ENCODE measurements at places on chromosomes 2 and 18.

GRCh38 chr18:35407871-35408481 lies 30.8 kb upstream of the ZNF396 start:
- peak; percentile 76 for DNase-seq

- DNase-seq: no peak
These were observed 7.3 kb downstream of the IER3IP1 start for GRCh38 chr18:47168913-47169312.

DNA sequence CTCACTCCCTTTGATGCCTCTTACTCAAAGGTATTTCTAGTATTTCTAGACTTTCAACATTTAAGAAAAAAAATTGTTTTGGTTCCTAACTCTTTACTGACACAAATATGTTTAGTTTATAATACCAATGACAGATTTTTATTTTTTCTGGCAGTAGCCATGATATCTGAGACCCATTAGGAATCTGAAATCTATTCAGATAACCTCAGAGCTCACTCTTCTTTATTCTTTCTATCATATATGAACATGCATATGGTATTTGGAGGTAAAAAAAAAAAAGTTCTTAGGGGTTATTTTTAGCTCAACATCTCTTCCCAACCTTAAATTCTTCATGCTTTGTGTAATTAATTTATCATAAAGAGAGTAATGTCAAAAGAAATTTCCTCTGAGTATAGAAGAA lies 465.5 kb downstream of the CDH2 start:
- DNase-seq: no peak

DNA sequence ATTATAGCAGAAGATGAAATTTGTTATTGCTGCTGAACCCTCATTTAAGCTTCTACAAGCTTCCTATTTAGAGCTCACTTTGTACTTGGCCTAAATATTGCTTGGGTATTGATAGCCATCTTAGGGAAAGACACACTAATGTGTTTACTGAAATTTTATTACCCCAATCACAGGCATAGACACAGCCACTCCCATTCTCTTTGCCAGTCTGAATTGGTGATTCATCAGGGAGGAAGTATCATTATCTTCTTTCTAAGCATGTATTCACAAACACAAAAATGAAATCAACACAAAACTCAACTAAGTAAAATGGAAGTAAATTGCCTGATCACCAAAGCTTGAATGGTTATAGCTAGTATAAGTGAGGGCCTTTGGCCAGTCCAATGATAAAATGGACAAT lies 666.3 kb downstream of the TSN start:
- no peak for DNase-seq

DNA sequence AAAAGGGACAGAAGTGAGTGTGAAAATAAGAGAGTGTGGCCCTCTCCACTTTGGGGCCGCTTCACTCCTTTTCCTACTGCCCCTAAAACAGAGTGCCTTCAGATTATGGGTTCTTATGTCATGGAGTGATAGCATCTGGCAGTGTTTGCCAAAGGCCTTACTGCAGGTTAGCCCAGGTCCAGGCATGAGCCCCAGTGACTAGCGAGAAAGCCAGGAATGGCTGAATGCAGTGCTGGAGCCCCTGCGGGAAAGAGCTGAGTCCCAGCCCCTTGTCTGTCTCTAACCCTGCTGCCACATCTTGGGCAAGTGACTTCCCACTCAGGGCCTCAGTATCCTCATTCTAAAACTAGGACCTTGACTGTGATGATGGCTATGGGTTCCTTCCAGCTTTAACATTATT lies 6.0 kb downstream of the IGFBP5 start:
- DNase-seq: no peak

GRCh38 chr18:34977838-34978532 lies 63.2 kb upstream of the MAPRE2 start:
- DNase-seq: peak; percentile 39

DNA sequence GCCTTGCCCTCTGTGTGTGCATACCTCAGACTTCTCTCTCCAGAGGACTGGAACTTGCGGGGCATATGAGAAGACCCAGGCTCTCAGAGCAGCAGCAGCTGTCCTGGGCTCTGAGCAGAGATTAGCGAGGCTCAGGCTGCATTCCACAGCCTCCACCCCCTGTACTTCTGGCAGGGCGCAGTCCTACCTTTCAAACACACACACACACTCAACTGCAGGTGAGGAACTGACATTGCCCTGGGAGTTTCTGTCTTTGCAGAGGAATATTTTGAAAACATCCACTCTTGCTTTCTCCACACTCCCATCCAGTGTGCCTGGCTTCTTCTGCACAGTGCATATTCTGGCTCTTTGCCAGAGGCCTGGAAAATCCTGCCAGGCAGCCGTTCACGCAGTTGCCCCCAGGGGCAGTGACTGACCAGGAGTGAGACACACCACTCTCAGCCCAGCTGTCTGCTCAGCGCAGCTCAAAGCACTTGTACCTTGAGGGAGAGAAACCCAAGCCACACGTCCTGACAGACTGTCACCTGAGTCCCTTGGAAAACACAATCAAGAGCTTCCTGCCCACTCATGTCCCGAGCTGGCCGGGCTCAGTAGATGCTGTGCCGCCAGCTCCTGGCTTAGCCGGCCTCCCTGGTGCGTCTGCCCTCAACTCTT lies 460.8 kb downstream of the RNF144A start:
- DNase-seq: no peak

GRCh38 chr2:69685321-69686048 lies 41.9 kb upstream of the AAK1 start:
- DNase-seq: peak; percentile 58

GRCh38 chr2:161130354-161130753 lies 29.9 kb upstream of the TANK start:
- no peak for DNase-seq

GRCh38 chr2:73134471-73134870 lies 21.7 kb upstream of the RAB11FIP5 start:
- peak; percentile 57 for DNase-seq

DNA sequence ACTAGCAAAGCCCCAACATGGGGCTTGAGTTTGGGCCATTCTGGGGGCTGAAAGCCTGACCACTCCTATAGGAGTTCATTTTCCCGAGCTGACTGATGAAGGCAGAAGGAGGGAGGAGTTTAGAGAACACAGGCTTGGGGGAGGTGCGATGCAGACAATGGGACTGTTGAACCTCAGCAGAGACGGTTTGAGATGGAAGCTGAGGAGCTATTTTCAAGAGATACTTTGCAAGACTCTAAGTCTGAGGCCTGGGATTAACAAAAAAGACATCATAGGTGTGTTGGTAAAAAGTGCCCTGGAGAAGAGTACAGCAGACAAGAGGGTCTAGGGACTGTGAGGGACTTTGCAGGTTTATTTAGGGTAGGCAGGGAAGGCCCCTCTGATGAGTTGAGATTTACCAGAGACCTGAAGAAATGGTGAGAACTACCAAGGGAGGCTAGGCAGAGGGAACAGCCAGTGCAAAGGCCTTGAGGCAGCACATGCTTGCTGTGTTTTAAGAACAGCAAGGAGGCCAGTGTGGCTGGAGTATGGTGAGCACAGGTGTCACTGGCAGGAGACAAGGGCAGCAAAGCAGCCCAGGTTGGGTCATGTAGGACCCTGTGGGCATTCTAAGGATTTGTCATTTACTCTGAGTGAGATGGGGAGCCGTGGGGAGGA lies 31.6 kb downstream of the PCBP1 start:
- DNase-seq: no peak

GRCh38 chr2:37982147-37982582 lies 57.1 kb downstream of the RMDN2 start:
- peak; percentile 68 for DNase-seq

DNA sequence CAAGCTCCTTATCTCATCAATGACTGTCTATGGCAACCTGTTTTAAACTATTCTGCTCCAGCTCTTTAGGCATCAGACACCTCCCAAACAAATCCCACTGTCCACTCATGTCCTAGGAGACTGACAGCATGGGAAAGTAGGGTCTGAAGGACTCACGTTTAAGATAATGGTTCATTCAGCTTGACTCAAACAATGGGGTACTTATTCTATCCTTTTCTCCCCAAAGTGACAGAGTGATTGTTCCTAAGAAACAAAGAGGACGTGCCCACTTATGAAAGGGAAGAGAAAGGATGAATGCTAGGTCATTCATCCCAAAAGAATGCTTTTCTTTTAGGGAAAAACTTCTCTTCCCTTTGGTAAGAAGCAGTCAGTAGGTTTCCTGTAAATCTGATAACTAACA lies 41.9 kb downstream of the ALK start:
- no peak for DNase-seq

- DNase-seq: peak; percentile 65
These were observed 40.4 kb upstream of the MTIF2 start for GRCh38 chr2:55309446-55309845.

- DNase-seq: no peak
These were observed 822.9 kb downstream of the RNF144A start for GRCh38 chr2:7740114-7740513.

DNA sequence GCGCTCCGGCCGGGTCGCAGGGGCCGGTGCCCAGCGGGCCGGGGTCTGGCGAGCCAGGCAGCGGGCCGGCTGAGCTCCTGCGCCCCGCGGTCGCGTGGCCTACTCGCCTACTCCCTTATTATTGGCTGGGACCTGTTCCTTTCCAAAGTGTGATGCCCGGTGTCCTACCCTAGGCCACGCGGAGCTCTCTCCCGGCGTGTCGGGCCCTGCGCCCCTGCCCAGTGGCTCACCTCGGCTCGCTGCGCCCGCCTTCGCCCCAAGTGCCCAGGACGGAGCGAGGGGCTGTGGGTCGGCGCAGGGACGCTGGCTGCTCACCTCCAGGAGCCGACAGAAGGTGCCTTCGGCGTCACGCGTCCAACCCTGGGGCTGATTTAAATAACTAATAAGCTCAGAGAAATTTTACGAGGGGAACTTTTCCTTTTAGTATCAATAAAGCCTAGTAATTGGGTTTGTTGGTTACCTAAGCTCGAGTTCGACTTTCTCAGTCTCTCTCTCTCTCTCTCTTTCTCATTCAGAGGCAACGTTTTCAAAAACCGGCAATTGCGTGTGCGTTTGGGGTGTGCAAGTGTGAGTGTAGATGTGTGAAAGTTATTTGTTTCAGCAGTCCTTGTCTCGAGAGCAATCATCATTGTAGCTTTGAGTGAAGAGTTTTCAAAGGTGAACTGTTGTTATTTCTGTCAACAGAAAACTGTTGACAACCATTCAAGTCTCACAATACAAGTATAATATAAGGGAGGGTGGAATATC lies 7.0 kb upstream of the SATB2 start:
- DNase-seq: no peak

DNA sequence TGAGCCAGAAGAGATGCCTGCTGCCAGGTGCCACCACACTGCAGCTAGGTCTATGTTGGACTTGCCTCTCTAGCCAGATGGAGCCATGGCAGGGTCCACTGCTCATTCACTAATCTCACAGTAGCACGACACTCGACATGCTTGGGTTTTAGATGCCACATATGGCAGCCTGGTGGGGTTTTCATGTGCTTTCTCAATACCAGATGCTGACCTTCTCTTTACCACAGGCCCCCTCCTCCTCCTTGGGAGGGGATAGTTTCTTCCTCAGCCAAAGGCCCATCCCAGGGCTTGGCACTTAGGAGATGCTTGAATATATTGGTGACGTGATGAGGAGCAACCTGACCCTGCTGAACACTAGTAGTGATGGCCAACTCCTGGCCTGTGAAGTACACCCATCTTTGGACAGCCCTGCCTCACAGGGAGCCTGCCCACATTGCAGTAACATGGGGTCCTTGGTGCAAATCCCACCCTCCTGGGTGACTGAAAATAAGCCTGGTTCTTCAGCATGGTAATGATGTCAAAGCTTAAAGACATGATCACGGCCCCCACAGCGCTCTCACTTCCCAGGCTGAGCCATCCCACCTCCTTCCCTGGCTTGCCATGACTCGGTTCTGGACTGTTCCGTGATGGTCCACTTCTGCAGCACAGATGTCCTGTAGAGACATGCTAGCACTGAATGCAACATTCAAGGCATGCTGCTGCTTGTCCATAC lies 227.5 kb downstream of the SH3RF3 start:
- DNase-seq: no peak

DNA sequence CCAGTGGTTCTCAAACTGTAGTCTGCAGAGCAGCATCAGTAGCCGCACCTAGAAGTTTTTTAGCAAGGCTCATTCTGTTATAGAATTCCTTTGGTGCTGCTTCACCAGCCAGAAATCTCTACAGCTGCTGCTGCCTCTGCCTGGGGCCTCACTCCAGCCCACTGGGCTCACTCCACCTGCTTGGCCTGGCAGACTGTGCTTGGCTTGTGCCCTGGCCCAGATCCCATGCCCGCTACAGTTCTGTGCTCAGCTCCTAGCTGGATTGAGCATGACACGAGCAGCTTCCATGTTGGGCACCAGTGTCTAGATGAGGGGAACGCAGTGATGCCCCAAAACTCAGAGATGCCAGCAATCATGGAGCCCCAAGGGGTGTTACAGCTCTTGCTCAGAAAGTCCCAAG lies 22.6 kb downstream of the MAPK4 start:
- no peak for DNase-seq

DNA sequence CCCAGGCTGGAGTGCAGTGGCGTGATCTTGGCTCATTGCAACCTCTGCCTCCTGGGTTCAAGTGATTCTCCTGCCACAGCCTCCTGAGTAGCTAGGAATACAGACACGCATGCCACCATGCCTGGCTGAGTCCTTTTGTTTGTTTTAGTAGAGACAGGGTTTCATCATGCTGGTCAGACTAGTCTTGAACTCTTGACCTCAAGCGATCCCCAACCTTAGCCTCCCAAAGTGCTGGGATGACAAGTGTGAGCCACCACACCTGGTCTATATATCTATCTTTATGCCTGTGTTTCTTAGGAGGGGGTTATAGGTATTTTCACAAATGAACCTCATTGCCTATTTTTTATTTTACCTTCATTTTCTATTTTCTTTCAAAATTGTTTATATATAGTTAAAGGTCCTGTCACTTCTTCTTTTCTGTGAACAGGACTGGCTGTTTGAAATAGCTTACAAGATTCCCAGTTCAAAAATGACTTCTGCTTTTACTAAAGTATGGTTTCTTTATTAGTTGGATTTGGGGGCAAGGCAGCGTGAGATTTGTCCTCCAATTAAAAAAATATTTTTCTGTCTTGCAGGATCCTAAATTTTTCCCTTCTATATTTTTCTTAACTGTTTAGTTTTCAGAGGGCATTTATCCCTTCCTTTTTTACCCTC lies 16.4 kb upstream of the MARCHF7 start:
- DNase-seq: no peak
